Foreskin keratinocyte (primary cell): ENCODE measurements at places on chromosomes 16 and 17. TPM values are rescaled to one million over a fixed set of nuclear protein-coding genes. Genes with fewer than 3 reads are reported as not detected.

DNA sequence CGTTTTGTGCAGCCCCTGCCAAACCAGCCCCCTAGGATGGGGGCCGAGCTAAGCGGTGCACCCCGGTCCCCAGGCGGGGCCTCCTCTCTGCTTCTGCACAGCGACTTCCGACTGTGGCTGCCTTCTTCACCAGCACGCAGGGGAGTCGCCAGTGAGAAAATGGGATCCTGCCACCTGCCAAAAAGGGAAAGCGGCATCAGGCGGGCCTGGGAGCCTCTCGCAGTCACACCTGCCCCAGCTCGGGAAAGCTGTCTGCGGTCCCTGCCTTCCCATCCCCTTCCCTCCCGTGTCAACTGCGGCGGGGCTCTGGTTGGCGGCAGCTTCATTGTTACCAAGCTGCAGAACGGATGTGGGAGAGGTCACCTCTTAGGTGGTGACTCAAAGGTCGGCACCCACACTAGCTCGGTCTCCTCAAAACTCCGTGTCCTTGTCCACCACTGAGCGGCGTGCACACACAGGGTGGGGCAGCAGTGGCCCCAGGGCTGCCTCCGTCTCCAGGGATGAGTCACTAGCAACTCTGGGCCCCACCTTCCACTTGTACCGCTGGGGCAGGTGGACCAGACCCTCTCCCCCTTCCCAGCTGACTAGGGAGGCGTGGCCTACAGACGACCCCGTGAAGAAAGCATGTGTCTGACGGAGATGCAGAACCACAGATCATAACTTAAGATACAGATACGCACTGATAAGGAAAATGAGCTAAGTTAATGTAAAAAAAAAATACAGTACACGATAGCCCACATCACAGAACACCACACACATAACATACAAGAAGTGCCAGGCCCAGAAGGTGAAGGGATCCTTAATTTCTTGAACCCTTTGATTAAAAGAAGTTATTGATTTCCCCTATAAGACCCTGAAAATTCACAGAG is 1.5 kb upstream of the PCYT2 start:
- DNase-seq, result peak; percentile 46

DNA sequence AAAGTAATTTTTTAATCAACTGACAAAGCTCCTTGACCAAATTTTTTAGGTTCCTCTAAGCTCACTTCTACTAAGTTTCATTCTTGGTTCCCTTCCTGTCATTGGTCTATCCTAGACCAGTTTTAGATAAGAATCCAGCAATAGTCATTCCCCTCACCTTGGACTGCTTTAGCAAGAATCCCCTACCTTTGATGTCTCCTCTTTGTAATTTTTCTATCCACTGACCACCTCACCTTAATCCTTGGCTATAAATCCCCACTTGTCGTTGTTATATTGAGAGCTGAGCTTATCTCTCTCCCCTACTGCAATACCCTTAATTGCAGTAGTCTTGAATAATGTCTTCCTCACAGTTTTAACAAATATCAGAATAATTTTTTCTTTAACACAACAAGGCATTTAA is 107.2 kb downstream of the USP32 start:
- DNase-seq, result no peak

GRCh38 chr16:73054498-73054812 is 6.5 kb upstream of the ZFHX3 start:
- no peak for DNase-seq

The KRTAP4-5 gene
- polyA plus RNA-seq, result not detected in 2 replicates

The MT1G gene
- polyA plus RNA-seq, result 5.5 and 13.3 TPM in 2 replicates

The BRIP1 gene
- polyA plus RNA-seq, result 3.0 and 4.1 TPM in 2 replicates

The MT3 gene
- not detected in 2 replicates for polyA plus RNA-seq

The CD300H gene
- not detected in 2 replicates for polyA plus RNA-seq
